Chondrocyte (in vitro differentiated cells): ENCODE measurements at places on chromosomes 6 and 20. TPM values are rescaled to one million over a fixed set of nuclear protein-coding genes. Genes with fewer than 3 reads are reported as not detected.
A peak's percentile ranks its signal among the peaks of the same experiment; 100 is the strongest.

- DNase-seq: no peak
Measured at GRCh38 chr20:34526466-34526865, 10.2 kb downstream of the DYNLRB1 start.

The BHLHE23 gene
- not detected in 3 replicates for total RNA-seq

DNA sequence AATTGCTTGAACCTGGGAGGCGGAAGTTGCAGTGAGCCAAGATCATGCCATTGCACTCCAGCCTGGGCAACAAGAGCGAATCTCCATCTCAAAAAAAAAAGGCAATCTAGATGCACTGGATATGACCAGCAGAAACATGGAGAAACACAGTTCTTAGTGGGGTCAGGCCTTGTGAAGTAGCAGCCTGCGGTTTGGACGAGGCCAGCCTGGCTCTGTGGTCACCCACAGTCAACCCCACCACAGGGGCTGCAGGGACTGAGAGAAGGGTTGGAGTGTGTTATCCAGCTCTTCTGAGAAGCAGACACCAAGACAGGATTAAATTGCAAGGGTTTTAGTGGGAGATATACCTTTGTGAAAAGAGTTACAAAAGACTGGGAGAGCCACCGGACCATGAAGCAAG lies 194.3 kb upstream of the PROKR2 start:
- DNase-seq: no peak

DNA sequence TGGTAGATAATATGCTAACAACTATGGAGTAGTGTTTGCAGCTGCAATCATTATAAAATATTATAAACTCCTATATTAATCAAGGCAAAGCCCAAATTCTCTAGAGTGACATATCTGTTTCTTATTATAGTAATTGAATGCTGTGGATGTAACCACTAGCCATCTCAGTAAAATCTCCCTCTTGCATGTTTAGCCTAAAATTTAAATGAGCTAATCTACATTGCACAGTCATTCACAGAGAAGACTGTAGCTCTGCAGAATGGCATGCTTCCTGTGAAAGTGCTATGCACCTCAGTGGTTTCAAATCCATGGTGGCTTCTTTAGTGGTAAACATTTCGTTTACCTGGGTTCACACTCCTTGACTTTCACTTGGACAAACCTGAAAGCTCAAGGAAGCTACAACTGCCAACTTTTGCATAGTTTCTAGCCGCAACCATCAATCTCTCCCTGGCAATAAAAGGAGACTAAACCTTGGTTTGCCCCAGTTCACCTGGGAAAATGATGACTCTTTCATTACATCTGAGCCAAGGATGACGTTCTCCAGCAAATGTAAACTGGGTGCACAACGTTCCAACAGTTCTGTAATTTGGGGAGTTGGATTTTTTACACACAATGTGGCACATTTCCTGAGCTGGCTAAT lies 47.2 kb downstream of the FILIP1 start:
- DNase-seq: no peak

DNA sequence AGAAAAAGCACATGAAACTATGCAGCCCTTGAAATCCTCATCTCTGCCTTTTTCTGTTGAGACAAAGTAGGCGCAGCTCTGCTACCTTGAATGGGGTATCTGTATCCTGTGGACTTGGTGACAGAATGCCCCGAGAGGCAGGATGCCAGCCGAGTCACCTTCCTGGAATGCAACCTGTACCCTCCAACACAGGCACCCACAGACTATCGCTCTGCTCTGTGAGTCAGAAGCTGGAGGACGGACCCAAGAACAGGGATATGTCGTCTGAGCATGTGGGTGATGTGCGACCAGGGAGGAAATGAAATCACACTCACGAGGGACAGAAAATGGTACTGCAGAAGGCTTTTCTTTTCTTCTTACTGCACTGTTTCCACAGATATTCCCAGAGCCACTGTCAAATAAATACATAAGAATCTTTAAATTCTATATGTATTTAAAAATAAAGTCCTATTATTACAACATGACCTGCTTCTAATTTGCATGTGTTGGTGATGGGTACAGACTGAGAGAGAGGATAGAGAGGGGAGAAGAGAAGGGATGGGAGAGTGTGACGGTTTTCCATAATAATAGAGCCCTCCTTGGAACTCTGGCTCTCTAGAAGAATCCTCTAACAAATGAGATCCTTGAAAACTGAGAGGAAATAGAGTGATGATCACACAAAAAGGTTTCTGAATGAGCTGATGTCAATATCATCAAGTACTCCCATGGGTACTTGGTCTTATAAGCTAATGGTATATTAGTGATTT lies 308.1 kb downstream of the FOXC1 start:
- no peak for DNase-seq

- DNase-seq: no peak
Measured at GRCh38 chr6:117326396-117326795, 61.0 kb downstream of the VGLL2 start.

DNA sequence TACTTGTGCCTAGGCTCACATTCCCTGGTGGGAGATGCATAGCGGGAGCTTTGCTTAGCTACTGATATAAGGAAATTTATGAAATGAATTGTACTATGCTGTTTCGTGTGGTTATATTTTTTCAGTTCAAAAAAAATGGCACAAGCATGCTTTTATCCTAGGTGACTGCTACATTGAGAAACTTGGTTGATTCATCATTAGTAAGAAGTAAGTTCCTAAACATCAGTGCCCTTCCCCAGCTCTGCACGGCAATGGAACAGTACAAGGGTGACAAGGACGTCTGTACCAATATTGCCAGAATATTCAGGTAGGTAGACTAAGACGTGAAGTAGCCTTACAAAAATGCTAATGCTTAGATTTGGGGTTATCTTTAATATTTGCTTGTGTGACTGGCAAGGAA lies 79.7 kb downstream of the ARMC2 start:
- DNase-seq: no peak

The ALDH8A1 gene
- 0.18 to 0.40 TPM (median 0.39 TPM) in 3 replicates for total RNA-seq

DNA sequence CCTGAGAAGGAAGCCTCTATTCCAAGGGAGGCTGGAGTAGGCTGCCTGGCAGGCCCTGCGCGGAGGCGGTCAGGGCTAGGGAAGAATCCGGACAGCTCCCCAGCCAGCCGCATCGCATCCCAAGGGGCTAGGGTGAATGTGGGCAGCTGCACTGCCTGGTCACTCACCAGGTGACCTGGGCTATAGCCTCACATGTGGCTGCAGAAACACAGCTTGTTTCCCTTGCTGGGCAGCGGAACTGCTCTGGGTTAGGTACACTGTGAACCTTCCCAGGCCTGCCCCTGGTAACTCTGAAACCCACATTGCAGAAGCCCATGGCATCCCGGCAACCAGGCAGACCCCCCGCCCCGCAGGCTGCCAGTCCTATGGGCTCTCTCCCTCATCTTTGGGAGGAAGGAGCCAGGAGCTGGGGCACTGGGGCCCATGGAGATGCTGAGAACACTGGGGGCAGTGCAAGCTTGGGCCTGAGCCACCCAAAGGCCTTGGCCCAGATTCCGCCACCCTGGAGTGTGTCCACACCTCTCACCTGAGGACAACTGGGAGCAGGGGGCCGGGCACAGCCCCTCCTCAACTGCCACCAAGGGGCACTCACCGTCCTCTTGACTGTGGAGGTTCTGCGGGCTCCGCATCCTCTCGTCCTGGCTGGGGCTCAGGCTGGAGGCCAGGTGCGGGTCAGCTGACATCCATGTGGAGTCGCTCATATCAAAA lies 111.0 kb downstream of the NOL4L start:
- DNase-seq: peak; percentile 76

DNA sequence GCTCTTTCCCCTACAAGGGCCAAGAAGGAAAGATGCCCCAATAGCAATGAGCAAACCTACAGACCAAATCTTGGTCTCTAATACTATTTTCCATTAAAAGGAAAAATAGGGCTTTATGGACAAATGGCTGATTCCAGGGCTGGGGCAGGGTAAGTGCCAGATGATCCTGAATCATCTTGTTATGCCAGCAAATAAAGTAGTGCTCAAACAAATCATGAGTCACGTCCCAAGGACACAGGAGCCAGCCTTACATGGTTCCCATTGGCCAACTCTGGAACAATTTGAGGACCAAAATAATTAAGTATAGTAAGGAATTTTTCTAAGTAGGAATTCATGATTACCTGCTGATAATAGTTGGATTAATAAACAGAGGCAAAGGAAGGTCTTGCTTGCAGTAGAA lies 53.2 kb upstream of the NKX2-4 start:
- no peak for DNase-seq
